H7 (cell line): ENCODE measurements at places on chromosomes 5 and 9.

GRCh38 chr5:9545992-9546851 is at the start of gene SEMA5A:
TSS of gene SEMA5A (minus strand) at chr5:9546075. CDS start at chr5:9379946, 166,129 bp downstream.
- DNase-seq, result peak; percentile 91

DNA sequence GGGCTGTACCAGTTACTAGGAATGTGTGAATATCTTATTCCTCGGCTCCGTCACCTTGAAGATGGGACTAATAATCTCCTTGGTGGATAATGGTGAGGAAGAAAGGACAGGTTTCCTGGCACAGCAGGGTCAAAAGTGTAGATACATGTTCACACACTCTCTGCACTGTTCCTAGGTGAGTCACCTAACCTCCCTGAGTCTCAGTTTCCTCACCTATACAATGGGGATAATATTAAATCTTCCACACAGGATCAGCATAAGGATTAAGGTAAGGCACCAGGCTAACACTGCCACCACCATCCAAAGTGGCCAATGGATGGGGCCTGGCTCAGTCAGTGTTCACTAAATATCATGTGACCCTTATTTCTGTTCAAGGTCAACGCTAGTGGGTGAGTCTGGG is 66.9 kb downstream of the PSMB7 start:
- DNase-seq, result no peak

DNA sequence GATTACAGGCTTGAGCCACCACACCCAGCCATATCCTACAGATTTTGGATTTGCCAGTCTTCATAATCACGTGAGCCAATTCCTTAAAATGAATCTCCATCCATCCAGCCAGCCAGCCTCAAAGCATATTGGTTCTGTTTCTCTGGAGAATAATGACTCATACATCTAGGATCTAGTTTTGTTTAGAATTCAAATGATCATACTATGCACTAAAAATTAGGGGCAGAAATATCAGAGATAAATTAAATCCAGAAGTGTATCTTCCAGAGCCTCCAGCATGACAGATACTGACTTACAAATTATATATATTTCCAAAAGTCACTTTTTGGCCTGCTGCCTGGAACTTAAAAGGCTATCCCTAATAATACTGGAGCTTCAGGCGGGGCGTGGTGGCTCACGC is 119.1 kb upstream of the NR5A1 start:
- DNase-seq, result no peak

GRCh38 chr5:133357758-133358157 is 254.6 kb downstream of the FSTL4 start:
- DNase-seq, result no peak

DNA sequence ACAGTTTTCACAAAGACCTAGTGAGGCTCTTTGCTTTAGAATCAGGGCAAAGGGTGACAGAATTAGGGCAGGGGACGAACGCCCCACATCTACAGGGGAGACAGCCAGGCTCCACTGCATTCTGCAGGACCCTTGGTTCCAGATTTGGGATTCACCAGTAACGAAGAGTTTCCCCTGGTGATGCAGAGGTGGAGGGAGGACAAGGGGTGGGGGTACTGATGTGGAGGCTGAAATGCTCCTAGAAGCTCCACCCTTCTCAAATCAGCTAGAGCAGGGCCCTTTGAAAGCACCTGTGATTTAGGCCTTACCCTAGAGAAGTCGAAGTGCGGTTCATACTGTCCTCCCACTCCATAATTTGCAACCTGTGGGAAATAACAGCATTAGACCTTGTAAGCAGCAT is 29.1 kb downstream of the P4HA2 start:
- no peak for DNase-seq

DNA sequence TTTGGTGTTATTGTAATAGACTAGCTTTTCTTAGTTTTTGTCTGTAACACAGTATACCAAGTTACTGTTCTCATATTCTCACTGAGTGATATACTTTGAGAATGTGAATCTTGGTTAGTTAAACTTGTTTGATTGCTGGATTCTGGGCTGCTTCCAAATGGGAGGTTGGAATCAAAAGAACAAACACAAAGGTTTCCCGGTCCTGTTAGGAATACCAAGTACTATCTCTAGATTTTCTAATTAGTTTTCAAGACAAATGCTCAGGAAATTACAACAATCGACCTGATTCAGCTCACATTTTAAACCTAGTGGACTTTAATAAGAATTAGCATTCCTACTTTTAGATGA is 244.3 kb downstream of the CSNK1G3 start:
- DNase-seq, result no peak

GRCh38 chr5:42351956-42352355 is 71.3 kb upstream of the GHR start:
- DNase-seq, result no peak

DNA sequence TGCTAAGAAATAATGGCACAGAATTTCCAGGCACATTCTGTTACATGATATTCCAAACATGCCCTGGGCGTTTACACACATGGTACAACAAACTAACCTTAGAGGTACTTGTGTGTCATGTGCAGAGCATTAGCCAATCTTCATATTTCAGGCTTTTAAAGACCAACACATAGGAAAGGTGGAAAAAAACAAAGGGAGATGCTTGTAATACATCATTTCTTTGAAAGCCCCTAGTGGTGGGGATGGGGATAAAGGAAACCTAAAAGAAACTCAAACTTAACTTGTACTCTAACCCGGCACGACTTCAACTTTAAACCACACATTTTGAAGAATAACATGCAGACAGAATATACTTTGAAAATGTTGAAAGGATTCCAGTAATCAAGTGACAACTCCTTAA is 133.6 kb downstream of the PTPRD start:
- DNase-seq, result peak; percentile 7

DNA sequence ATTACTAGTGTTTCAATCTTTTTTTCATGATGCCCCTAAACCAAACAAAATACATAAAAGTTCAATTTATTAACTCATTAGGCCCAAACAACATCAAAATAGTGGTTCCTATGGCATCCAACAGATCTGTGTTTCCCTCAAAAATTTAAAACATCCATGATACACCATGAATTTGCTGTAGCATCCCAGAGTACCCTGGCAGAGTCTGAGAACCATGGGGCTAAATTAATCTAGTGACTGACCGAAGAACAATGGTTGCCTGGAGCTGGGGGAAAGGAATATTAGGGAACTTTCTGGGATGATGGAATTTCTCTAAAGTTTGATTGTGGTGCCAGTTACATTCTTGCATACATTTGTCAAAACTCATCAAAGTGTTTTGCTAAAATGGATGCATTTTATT is 79.5 kb upstream of the TRIO start:
- DNase-seq, result no peak
